ELF-1 (cell line): ENCODE measurements at places on chromosomes 1 and 21.

DNA sequence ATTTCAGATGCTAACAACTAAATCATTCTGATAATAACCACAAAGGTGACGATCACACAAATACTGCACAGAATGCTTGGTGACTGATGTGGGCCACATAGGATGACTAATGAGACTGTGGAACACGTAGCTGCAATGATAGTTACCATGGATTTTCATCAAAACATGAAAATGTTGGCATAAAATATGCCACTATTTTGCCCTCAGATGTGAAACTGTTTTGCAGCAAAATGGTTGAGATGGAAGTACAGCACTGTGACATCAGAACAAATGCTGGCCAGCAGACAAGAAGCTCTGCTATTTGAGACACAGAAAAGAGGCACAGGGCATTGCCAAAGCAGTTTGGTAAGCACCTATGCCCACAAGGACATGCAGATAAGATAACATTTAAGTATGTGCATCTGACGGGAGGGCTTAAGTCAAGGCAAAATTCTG, 83.8 kb downstream of the NIBAN1 start:
- no peak for DNase-seq

DNA sequence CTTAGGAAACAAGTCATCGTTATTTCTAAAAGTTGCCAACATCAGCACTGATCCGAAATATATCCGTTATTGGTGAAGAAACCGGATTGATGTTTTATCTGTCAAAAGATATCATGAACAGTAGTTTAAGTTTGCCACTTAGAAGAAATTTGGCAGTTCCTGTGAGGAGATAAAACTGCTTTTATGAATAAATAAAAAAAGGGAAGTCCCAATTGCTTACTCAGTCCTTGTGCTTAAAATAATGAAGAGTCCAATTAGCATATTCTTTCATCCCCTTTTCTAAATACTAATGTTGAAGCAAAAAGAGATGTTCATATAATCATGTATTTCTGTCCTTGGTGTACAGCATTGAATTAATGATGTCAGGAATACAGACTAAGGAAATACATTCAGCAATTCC, 164.6 kb downstream of the NCAM2 start:
- no peak for DNase-seq

GRCh38 chr1:52127181-52128180, 14.4 kb upstream of the ZFYVE9 start:
- DNase-seq: no peak

GRCh38 chr1:12152113-12152891, 14.5 kb upstream of the TNFRSF1B start:
- DNase-seq: no peak

GRCh38 chr1:212589446-212589845, 19.1 kb upstream of the ATF3 start:
- DNase-seq: no peak

DNA sequence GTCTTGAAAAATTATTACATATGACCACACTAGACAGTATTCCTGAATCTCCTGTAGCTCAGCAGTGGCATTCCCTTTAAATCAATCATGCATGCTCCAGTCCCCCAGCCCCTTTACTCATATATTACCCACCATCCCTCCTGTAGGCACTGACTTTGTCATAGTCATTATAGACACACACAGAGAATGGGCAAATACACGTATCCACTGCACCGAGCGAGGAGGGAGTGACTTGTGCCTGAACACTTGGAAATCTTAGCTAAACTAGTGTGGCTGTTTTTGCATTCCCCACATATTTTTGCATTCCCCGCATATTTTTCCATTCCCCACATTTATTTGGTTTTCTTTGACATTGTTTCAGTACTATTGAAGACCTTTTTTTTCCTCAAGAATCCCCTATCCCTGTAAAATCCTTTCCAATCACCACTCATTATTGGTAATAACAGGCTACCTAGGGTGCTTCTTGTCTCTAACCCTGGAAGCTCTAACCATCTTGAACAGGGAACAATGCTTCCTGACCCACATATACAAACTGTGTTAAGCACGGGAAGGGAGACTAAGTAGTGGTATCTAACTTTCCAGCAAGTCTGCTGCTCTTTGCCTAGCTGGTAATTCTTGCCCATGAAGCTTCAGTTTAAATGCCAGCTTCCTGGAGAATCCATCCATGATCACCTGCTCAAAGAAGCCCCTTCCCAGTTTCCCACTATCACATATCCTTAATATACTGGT, 534.4 kb upstream of the CAMK1G start:
- DNase-seq: no peak

GRCh38 chr1:81183051-81183450, 617.7 kb upstream of the ADGRL2 start:
- no peak for DNase-seq

- no peak for DNase-seq
Measured at GRCh38 chr1:7151978-7152377, 366.7 kb downstream of the CAMTA1 start.

- no peak for DNase-seq
Measured at GRCh38 chr1:169042377-169042776, 64.1 kb upstream of the ATP1B1 start.

DNA sequence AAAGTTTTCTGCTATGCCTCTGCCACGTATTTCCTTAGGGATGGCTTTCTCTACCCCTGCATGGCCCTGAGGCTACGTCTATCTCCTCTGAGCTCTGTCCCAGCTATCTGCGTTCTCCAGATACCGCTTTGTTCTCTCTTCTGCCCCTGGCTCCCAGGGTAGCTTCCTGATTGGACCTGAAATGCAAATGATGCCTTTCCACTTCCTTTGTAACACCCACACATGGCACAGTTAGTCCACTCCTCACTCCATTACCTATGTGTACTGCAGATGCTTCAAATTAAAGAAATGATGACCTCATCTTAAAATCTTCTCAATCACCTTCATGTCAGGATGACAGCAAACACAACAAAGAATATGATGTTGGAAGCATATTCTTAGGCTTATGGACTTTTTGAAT, 138.6 kb upstream of the POGK start:
- DNase-seq: peak; percentile 8

DNA sequence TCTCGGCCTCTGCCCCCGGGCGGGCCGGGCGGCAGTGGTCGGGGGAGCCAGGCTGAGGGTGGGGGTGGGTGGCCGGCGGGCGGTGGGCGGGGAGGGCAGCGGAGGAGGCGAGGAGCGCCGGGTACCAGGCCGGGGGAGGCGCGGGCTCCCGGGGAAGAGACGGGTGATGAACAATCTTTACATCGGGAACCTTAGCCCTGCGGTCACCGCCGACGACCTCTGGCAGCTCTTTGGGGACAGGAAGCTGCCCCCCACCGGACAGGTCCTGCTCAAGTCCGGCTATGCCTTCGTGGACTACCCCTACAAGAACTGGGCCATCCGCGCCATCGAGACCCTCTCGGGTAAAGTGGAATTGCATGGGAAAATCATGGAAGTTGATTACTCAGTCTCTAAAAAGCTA, 112.5 kb downstream of the NBPF12 start:
- DNase-seq: no peak

DNA sequence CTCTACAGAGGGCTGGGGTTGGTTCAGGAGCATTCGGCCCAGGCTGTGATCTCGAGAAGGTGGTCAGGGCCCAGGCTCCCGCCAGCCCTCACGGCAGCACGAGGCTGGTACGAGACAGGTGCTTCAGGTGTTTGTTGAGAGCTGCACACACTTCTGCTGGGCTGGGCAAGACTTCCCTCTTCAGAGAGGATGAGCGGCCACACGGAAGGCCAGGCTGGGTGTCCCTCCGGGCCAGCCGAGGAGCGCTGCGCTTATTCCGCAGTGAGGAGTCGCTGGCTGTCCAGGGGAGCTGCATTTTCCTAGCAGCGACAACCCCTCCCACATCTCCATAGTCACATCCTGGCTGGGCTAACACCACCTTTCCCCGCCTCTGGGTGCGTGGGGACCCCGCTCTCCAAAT, 50.5 kb downstream of the PDE9A start:
- no peak for DNase-seq

DNA sequence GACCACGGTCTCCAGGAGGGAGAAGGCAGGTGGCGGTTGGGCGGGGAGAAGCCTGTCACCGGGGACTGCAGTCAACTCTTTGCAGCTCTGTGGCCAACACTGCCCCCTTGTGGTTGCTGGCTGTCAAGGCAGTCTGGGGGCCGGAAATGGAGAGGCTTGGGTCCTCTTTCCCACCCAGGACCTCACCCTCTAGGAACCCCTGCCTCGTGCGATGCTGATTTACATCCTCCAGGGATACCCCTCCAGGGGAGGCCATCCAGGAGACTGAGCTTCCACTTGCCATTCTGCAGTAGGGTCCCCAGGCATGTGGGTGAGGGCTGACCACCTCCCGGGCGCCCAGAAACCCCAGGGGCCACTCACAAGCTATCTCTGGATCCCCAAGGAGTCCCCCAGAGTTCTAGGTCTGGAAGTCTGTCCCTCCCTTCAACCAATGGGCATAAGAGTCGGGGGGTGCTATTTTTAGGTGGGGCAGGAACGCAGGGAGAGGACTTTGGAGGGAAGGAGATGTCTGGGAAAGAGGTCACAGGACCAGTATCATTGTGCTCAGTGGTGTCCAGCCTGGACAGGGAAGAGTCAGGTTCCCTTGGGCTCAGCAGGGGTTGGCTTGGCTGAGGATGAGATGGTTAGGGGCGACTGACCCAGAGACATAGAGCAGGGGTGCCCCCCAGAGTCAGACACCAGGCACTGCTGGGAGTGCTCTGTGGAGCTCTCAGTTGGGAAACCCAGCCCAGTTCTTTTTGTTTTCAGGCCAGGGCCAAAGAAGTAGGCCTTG, 7.1 kb upstream of the GPR61 start:
- DNase-seq: peak; percentile 91

- no peak for DNase-seq
Measured at GRCh38 chr1:117173691-117174090, 37.0 kb downstream of the VTCN1 start.

DNA sequence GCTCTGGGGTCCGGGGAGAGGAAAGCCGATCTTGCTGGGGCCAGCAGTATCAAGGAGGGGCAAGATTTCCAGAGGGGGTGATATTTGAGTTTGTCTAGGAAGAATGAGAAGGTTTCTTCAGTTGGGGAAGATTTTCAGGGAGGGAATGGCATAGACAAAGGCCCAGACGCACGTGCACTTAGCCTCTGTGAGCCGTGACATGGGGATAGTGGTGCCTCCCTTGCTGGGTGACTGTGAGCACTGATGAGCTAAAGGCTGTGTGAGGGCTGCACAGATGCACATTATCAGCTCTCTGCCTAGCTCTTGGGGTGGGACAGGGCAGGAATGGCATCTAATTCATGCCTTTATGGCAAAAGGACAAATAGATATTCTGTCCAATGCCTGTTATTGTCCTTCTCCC, 1.8 kb downstream of the CDCP2 start:
- no peak for DNase-seq

DNA sequence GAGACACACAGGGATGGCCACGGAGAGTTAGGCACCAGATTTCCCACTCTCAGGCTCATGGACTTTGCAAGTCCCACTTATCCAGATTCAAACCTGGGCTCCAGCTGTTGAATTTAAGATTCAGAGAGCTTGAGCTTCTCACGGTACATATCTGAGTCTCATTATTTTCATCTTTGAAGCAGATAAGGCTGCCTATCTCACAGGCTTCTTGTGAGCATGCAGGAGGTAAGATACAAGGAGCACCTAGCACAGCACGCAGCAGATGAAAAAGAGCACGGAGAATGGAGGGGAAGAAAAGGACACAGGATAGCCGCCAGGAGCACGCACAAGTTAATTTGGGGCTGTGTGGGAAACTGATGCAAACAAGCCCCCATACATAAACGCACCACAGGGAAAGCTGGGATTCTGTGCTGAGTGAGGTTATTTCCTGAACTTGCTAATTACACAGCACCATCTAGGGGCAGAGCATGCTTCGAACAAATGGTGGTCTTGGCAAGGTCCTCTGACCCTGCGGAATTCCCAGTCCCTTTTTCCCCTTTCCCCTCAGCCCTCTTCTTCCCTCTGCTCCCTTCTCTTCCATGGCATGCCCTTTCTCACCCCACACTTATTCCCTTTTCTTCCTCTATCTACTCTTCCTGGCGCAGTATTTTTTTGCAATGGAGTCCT, 134.7 kb upstream of the VANGL1 start:
- peak; percentile 47 for DNase-seq

DNA sequence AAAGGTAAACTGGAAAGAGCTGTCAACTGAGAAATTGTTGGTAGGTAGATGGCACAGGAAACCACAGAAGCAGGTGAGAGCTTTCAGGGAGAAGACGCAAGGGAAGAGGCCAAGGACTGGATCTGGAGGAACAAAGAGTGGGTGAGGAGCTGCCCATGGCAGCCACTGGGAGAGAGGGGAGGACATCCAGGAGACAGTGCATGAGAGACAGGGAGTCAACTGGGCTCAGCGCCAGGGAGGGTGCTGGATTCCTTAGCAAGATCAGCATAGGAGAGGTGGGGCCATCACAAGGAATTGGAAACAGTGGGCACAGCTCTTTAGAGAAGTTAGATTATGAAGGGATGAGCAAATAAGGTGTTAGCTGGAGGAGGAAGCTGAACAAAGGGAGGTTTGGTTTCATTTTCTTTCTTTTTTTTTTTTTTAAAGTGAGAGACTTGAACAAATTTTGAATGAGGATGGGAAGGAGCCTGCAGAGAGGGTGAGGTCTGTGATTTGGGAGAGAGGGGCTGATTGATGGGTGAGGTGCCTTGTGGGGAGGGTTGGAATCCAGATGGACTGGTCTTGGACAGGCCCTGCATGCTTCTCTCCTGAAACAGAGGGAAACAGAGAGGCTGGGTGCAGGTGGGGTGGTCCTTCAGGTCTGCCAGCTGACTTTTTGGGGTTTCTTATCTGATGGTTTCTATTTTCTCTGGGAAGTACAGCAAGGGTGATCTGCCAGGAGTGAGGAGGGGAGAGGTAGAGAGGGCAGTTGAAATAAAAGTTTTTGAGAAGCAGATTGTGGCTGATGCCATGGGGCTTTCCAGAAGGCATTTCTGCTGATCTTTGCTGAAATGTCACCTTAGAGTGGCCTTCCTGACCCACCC, 5.4 kb downstream of the CYP4B1 start:
- peak; percentile 24 for DNase-seq

DNA sequence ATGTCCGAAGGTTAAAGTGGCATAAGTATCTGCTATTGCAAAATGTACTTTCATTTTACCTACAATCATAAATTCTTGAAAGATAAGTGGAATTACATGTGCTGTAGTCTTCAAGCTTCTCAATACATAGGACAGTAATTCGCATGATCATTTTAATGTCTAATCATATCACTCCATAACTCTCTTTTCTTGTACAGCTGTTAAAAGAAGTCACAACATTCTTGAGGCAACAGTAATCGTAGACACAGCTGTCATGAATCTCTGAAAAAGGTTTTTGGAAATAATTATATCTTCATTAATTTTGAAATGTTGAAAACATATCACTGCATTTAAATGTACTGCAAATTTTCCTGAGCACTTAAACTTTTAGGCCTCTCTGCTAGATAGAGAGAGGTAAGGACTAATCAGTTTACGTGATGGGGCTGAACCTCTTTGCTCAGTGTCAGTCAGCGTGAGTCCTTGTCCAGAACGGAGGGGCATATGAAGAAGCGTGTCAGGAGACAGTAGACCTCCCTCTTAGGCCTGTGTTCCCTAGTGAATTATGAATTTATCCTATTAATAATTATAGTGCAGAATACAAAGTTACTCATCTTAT, 133.4 kb downstream of the NEK7 start:
- no peak for DNase-seq
